ENCODE measurements at places on chromosomes 3 and 15.
A peak's percentile ranks its signal among the peaks of the same experiment; 100 is the strongest.

GRCh38 chr3:129432036-129432435 is 3.6 kb upstream of the EFCAB12 start:
- DNase-seq, result no peak

GRCh38 chr3:59338934-59339333 is 289.1 kb upstream of the CFAP20DC start:
- no peak for DNase-seq

DNA sequence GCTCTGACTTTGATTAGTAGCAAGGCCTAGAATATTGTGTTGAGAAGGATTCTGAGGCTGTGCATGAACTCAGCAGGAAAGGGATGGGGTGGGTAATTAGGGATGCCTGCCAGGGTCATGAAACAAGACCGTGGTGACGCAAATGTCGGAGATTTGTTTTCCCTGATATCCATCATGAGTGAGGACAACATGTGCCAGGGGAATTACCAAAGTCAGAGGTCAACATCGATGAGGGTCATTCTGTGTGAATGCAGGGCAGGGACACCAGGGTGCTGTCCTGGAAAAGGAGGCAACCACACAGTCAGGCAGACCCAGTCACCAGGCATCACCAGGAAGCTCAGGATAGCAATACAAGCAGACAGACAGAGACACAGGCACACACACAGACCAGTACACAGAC is 52.2 kb downstream of the SLCO2A1 start:
- no peak for DNase-seq

GRCh38 chr15:52137432-52138357 is 25.1 kb upstream of the BCL2L10 start:
- no peak for DNase-seq

- no peak for DNase-seq
These were observed 297.4 kb downstream of the PLCL2 start for GRCh38 chr3:17182166-17182565.

GRCh38 chr3:136753326-136753939 is 1.3 kb upstream of the STAG1 start:
- DNase-seq, result no peak

DNA sequence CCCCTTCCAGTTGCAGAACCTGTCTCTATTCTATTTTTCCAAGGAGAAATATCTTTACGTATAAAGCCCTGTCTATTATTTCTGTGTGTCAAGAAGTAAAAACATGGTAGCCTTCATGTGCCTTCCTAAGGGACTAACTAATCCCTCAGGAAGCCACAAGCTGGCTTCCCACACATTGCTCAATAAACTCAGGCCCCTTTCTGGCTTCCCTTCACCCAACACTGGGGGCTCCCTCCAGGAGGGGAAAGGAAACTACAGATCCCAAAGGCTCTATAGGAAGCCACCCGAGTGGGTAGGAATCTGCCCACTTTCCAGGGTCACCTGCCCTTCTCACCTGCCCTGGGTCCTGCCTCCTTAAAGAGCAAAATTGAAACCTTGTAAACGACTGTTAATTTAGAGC is 4.6 kb downstream of the TLE3 start:
- DNase-seq, result no peak

- no peak for DNase-seq
These were observed 54.5 kb upstream of the GATA2 start for GRCh38 chr3:128547368-128547987.

- DNase-seq, result no peak
These were observed 22.6 kb upstream of the CACNA2D2 start for GRCh38 chr3:50525987-50526386.

- peak; percentile 57 for DNase-seq
These were observed 2.8 kb downstream of the C15orf39 start for GRCh38 chr15:75204340-75205063.

DNA sequence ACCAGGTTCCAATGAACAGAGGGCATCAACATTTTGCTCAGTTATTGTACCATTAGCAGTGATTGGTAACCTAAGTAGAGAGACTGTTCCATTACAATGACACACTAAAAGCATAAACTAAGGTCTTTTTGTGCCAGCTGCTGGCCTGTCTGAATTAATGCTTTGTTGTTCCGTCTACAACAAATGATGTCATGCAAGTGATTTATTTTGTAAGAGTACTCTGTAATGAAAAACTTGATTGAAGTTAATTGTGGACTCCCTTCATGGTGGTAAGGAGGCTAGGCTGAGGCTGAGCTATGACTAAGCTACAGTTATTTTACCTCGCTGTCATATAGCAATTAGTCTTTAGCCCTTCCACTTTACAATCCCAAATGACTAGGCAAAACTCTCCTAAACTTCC is 23.2 kb downstream of the RCN2 start:
- DNase-seq, result no peak

DNA sequence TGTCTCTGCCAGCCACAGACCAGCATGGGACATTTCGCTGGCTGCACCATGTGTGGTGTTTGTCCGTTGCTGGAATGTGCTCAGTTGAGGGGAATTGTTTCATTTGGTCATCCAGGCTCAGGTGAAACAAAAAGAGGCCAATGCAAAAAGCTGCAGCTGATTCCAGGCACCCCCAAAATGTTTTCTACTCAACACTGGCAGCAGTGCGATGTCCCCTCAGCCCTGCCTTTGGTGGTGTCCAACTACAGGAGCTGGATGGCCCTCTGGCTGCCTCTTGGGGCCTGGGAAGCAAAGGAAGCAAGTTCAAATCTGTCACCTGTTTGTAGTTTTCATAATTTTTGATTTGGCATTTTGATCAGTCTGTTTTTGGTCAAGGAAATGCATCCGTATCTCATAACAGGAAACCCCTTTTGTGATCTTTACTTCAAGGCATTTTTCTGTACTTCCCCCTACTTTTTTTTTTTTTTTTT is 141.8 kb downstream of the EEFSEC start:
- no peak for DNase-seq

DNA sequence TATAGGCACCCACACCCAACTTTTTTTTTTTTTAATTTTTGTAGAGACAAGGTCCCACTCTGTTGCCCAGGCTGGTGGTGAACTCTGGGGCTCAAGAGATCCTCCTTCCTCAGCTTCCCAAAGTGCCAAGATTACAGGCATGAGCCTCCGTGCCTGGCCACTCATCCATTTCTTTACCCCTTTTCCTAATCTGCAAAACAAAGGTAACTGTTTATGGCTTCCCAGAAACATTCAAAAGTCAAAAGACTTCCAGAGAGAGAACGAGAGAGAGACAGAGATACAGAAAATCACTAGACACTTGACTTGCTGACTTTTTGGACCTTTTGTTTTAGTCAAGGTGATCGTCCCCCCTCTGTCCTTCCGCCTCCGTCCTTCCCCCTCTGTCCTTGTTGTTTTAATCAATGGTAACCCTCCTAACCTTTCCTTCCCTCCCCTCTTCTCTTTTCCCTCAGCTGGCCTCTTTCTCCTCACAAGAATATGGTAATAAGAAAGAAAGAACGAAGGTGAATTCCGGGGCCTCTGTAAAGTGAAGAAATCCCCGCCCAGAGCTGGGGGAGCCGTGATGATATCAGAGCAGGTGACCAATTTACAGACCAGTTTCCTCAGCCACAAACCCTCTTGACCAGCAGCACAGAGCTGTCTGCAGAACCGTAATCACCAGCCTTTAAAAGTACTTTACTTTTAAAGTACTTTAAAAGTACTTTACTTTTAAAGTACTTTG is 21.9 kb downstream of the KLHL6 start:
- DNase-seq, result no peak

GRCh38 chr3:131172502-131173200 is 146.0 kb downstream of the NEK11 start:
- no peak for DNase-seq

DNA sequence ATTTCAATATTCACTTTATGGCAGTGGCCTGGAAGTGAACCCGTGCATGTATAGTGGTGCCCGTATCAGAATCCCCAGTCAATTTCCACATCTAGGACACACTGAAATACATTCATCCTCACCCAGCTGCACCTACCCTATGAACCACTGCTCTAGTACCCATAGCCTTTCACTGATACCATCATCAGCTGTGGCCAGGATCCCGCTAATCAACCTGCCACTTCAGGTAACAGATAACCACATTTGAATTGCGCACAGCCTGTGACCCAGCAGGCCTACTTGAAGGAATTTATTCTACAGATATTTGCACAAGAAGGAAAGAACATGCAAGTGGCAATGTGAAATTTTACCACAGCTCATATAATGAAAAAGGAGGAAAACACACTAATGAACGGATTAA is 161.0 kb upstream of the CCDC54 start:
- no peak for DNase-seq

- DNase-seq, result no peak
These were observed 12.4 kb downstream of the GLYCTK start for GRCh38 chr3:52299879-52300611.

GRCh38 chr3:150454085-150454484 is 46.0 kb downstream of the TSC22D2 start:
- DNase-seq, result no peak

DNA sequence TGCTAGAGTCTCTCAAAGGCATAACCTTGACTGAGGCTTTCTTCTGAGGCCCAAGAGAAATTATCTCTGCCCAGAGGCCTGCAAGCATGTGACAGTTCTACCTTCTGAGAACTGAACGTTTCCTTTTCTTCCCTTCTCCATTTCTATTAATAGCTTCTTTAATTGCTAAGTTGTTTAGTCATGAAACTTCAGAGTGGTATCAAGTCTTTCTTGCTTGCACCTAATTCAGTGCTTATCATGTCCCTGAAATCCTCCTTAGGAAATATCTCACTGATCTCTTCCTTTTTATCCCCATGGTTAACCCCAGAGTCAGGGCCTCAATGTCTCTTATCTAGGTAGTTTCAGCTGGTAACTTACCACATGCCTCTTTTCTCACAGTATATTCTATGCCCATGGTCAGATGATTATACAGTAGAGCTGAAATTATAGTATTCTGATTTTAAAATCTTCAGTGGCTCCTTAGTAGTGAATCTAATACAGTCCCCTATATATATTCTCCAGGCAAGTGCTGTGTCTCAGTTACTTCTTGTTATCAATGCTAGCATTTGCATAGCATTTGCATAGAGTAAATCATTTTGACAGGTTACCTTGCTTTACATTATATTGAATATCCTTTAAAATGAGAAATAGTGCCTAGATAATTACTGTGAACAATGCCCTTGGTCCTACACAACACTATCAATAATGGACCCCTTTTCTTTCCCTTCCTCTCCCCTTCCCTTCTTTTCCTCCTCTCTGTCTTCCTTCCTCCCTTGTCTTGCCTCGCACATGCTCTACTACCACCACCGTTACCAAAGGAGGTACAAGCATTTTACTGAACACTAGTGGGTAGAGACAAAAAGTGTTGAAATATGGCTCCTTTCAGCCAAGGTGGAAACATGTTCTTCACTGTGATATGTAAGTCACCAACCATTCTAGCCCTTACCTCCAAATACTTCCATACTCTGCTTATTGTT is 33.0 kb downstream of the KBTBD8 start:
- DNase-seq, result no peak

- DNase-seq, result no peak
These were observed 122.2 kb upstream of the TP63 start for GRCh38 chr3:189508784-189509501.

DNA sequence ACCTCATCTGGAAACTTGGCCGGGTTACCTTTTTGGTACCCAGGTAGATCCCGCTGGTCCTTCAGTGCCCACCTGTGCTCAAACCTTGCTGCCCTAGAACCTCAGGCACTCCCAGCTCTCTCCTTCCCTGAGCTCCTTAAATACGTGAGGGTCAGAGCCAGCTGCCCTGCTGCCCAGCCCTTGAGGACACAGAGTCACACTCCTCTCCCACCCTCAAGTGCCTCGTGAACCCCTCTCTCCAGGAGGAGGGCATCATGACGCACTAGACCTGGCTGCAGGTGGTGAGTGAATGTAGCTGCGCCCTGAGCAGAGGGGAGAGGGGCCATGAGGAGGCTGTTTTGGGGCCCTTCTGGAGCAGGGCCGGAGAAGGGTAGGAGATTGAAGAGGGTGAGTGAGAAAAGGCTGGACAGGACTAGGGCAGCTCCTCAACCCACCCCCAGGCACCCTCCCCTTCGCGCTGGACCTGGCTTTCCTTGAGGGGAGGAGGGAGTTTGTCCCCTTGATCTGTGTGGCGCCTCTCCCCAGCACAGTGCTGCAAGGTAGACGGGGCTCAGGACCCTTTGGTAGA is 941 bp downstream of the SLC12A8 start:
- DNase-seq, result no peak

GRCh38 chr15:71595846-71596553 is 214.4 kb upstream of the NR2E3 start:
- no peak for DNase-seq

DNA sequence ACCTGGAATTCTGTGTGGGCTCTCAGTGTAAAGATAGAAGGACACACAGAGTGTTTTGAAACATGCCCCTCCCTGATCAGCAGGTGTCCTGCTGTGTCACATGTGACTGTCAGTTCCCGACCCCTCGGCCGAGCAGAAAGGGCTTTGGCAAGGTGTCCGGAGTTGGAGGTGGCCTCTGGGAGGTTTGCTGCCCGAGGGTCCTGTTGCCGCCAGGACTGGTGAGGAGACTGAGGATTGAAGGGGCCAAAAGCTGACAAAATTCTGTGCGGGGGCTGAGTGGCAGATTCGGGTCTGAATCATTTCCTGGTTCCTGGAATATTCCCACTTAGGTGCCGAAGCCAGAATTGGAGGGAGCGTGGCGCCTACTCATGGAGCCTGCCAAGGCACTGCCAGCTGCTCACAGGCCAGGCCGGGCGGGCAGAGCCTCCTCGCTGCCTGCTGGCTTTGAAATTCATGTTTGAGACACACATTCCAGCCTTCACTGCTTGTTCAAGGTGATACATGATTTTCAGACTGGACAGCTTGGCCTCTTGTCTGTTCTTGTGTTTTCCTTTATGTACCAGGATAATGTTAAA is 83.8 kb downstream of the APBA2 start:
- no peak for DNase-seq

DNA sequence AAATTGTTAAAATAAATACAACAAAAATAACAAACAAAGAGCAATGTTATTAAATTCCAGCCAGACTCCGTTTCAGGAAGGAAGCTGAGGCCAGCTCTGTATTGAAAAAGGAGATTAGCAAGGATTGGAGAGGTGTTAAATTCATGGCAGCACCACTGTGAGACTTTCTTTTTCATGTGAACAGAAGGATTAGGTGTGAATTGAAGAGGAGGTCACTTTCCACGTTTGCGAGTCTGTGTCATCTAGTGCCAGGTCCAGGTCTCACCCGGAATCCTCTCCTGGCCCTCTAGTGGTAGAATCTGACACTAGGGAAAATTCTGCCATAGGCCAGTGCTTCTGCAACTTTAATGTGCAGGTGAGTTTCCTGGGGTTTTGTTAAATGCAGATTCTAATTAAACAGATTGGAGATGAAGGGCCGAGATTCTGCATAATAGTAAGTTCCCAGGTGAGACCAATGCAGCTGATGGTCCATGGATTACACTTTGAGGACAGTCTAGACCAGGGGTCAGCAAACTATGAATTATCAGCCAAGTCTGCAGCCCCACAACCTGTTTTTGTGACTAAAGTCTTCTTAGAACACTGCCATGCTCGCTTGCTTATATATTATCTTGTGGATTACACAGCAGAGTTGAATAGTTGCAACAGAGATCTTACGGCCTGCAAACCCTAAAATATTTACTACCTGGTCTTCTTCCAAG is 9.2 kb upstream of the SLC6A1 start:
- DNase-seq, result no peak

DNA sequence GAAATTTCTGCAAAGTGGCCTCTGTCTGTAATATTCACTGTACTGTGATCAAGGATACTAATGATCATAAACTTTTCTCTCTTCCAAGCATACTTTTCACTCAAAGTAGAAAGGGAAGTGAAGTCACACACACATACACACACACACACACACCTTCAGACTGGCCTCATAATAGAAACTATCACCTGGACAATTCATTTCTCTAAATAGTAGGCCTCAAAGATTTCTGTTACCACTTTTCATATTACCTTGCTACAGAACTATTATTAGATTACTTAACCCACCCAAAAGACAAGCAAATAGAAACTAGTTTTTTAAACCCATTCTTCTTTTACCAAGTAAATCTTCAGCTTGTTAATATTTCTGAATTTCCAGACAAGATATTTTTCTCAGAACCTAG is 12.2 kb downstream of the CPB1 start:
- no peak for DNase-seq
